ENCODE measurements at places on chromosomes 5 and 9.
A peak's percentile ranks its signal among the peaks of the same experiment; 100 is the strongest.

- DNase-seq: no peak
These were observed 186.4 kb downstream of the MELK start for GRCh38 chr9:36759141-36759540.

DNA sequence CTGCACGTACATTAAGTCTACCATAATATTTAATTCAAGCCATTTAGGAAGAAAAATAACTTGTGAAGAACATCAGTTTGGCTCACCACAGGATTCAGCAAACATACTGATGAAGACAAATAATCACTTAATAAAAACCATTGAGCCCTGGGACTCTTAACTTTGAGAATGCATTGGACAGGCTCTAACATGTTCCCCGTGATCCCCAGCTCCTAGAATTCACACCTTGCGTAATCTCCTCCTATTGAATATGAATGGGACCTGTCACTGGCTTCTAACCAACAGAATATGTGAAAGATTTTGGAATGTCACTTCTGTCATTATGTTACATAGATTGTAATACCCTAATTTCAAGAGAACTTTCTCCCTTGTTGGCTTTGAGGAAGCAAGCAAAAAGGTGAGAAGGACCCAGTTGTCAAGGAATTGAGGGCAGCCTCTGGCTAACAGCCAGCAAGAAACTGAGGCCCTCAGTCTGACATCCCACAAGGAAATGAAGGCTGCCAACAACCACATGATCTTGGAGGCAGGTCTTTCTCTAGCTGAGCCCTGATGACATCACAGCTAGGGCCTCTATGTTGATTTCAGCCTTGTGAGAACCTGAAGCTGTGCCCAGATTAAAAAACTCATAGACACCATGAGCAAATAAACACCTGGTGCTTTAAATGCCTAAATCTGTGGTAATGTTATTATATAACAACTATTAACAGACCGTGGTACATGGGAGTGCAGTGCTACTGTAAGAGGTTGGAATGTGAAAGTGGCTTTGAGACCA is 433.2 kb downstream of the SEMA5A start:
- no peak for DNase-seq

DNA sequence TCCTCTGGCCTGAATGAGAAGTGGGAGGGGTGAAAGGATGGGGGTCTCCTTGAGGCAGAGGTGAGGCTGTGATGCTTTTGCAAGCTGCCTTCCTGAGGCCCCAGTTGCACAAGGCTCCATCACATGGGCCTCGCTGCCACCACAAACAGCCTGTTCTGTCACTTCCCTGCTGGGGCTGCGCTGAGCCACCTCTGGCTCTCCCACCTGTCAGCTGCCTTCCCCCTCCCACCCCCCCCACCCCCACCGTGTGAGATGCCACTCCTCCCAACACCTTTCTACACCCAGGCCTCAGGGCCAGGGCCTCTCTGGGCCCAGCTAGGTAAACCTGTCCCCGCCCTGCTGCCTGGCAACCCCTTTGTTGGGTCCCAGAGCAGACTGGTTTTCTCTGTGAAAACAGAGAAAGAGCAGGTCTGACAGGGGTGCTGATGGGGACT is 4.5 kb upstream of the PDLIM4 start:
- no peak for DNase-seq

DNA sequence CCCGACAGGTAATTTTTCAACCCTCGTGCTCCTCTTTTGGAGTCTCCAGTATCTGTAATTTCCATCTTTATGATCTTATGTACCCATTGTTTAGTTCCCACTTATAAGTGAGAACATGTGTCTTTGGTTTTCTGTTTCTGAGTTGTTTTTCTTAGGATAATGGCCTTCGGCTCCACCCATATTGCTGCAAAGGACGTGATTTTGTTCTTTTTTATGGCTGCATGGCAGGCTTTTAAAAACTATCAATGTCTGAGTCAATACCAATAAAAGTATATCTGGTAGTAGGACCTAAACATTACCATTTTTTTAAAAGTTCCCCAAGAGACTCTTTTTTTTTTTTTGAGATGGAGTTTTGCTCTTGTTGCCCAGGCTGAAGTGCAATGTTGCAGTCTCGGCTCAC is 3.9 kb upstream of the SLC26A2 start:
- no peak for DNase-seq

DNA sequence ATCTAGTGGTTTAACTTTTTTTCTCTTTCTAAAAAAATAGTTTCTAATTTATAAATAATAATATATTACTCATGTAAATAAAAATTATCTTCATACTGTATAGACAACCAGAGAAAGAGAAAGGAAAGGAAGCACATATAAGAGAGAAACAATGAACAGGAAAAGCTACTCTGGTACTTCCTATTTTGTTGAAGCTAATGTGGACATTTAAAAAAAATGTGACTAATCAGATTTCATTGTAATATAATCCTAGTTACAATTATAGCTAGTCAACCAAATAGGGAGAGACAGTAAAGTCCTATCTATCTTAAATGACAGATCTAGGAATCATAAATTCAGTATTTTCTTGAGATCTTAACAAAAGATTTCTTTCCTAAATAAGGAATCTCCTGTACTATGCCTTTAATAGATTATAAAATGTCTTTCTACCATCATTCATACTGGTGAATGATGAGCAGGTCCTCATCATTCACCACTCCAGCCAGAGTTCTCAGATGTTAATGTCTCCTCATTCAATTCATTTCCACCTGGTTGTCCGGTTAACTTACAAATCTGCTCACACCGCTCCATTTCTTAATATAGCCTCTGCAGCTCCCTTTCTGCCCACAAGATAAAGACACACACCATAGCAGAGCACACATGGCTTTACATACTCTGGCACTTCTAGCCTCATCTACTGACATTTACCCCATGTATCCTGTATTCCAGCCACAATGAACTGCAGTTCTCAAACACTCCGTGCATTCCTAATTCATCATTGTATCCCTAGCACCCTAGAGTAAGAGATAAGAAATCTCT is 30.9 kb downstream of the ZFR start:
- DNase-seq: no peak

GRCh38 chr9:36938617-36939016 is 95.5 kb downstream of the PAX5 start:
- no peak for DNase-seq

DNA sequence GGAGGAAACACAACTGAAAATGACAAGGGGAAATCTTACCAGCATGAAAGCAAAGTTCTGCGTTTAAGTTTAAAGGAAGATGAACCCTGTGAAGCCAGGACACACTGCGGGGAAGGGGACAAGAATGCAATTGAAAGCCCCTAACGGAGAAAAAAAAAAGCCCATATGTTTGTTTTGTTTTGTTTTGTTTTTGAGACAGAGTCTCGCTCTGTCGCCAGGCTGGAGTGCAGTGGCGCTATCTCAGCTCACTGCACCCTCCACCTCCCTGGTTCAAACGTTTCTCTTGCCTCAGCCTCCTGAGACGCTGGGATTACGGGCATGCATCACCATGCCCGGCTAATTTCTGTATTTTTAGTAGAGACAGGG is 2.9 kb downstream of the STK10 start:
- DNase-seq: no peak

GRCh38 chr5:143922718-143923117 is 110.8 kb downstream of the HMHB1 start:
- DNase-seq: peak; percentile 79

GRCh38 chr5:135708481-135709207 is 125.8 kb upstream of the SLC25A48 start:
- DNase-seq: no peak

DNA sequence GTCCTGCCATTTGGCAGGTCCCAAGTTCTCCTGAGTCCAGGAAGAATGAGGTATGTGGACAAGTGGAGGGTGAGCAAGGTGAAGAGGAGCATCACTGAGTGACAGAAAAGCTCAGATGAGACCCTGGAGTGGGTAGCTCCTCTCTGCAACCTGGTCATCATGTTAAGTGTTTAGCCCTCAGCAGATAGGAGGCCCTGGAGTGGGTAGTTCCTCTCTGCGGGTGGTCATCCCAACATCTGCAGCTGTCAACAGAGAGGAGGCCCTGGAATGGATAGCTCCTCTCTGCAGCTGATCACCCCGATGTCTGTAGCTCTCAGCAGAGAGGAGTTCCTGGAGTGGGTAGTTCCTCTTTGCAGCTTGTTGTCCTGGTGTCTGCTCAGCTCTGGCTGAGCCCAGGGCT is 48.4 kb downstream of the NDUFAF2 start:
- no peak for DNase-seq

DNA sequence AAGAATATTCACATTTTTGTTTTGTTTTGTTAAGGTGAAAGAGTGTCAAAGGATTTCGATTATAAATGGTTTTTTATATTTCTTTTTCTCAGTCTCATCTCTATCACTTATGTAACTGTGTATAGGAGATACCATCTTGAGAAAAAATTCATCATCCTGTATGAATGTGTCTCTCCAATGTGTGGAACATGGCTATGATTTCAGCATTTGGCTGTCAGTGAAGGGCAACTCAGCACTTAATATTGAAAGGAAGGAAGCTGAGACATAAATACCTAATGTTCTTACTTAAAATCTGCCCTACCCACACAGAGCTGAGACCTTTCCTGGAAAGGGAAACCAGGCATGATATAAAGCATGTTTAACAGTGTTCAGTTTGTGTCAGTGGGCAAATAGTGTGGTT is 474.2 kb upstream of the RIOK2 start:
- peak; percentile 21 for DNase-seq

DNA sequence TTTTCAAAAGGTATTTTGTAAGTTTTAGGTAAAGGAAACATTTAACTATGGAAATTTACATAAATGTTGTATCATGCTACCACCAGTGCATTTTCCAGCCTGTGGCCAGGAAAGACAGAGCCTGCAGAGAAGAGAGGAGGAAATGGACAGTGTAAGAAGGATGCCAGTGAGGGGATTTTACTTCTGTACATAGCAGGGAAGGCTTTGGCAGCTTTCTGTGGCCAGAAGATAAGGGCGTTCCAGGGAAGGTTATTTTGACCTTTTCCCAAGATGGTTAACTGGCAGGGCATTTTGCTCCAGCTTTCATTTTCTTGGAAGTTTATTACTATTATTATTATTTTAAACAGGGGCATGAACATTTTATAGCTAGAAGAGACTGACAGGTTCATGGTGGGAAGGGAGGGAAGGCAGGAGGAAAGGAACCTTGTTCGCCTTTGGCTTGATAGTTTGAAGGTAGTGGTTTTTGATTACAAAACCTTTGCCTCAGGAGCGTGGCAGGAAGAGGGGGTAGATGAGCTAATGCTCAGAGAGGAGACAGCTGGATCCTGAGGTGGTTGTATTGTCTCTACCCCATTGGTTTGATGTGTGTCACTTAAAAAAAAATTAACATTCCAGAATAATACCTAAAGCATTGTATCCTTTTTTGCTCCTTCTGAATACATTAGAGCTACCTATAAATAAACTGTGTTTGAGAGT is 4.1 kb downstream of the ISOC1 start:
- no peak for DNase-seq

DNA sequence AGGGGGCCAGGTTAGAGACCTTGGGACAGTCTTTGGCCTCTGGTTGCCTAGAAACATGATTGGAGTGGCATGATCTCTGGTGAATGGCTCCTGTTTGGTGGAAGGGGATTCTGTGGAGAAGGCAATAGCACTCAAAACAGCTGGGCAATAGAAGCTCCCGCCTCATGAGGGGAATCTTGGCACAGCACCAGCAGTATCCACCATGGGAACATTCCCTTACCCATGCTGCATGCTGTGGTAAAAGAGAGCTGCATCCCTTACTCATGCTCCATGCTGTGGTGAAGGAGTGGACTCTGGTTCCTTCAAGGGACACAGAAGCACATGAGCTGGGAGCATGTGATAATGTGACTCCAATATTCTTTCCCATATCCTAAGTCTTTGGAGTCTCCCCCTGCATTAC is 160.6 kb downstream of the PJA2 start:
- no peak for DNase-seq

- no peak for DNase-seq
These were observed 2216.6 kb upstream of the WWC1 start for GRCh38 chr5:166074582-166075481.

DNA sequence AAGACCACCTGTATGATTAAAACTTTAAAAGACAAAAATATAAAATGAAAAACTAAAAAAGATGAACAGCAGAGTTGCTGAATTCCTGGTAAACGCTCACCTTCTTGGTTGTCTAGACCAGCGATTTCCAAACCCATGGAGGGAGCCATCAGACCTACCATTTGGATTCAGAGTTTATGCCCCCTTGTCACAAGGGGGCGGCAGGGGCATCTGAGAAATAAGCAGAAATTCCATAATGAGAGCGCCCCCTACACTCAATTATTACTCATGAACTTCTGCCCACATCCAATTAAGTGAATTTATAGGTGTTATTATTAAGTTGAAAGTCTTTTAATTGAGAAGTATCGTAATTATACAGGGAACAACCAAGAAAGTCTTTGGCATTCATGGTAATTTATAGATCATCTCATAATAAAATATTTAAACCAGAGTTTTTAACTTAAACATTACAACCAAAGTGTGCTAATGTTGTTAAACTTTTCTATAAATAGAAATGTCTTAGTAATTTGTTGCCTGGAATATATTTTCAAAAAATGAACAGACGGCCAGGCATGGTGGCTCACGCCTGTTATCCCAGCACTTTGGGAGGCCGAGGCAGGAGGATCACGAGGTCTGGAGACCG is 35.2 kb upstream of the SPATA31C2 start:
- DNase-seq: peak; percentile 91

All from ELR (cell line).